ENCODE measurements at places on chromosomes 2 and 18. TPM values are rescaled to one million over a fixed set of nuclear protein-coding genes. Genes with fewer than 3 reads are reported as not detected.

REEP1 gene
- total RNA-seq, result 0.11 TPM

HOXD4 gene
- total RNA-seq, result 0.22 TPM

PJVK gene
- 2.2 TPM for total RNA-seq

ERMN gene
- not detected for total RNA-seq

ERFE gene
- total RNA-seq, result 2.1 TPM

NAT8 gene
- not detected for total RNA-seq

UGGT1 gene
- 142 TPM for total RNA-seq

EPB41L5 gene
- 8.5 TPM for total RNA-seq

ZNF521 gene
- total RNA-seq, result 36.4 TPM

AFF3 gene
- total RNA-seq, result 3.1 TPM

SLC35G4 gene
- total RNA-seq, result not detected

All from uterine smooth muscle cell (primary cell).